Effector memory CD8-positive, alpha-beta T cell (primary cell): ENCODE measurements at places on chromosomes 6 and 20.
A peak's percentile ranks its signal among the peaks of the same experiment; 100 is the strongest.

DNA sequence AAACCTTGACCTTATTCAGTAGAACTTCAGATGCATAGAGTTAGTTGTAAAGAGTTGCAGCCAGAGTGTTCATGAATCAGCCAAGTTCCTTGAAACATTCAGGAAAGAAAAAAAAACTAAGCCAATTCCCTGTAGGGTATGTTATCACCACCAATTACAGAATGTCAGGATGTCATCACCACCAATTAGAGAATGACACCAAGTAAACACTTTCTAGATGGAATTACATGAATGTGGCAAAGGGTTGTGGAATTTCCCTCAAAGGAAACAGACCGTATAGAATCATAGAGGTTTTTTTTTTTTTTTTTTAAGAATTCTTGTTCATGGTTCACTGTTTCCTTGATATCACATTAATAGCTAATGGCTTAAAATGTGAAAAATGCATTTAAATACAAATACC, 472.1 kb upstream of the RNF217 start:
- no peak for DNase-seq

GRCh38 chr6:35497571-35498421, 917 bp upstream of the TEAD3 start:
- DNase-seq, result peak; percentile 35

DNA sequence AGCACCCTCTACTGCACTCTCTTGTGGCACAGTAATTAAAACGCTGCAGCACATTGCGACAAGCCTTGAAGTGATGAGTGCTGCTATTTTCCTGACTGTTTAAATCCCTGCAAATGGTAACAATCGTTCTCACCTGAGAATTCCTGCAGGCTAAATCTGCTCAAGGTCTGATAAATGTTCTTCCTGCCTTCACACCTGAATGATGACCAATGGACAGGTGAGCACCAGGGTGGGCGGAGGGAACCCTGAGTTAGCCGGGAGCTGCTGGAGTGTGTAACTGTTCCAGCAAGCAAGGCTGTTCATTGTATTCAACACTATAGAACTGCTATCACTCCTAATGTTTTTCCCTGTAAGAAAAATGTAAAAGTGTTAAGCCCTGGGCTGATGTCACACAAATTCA, 4.0 kb downstream of the DACT2 start:
- DNase-seq, result no peak

- no peak for DNase-seq
Observed at GRCh38 chr6:151443454-151443853, 8.5 kb downstream of the RMND1 start.

DNA sequence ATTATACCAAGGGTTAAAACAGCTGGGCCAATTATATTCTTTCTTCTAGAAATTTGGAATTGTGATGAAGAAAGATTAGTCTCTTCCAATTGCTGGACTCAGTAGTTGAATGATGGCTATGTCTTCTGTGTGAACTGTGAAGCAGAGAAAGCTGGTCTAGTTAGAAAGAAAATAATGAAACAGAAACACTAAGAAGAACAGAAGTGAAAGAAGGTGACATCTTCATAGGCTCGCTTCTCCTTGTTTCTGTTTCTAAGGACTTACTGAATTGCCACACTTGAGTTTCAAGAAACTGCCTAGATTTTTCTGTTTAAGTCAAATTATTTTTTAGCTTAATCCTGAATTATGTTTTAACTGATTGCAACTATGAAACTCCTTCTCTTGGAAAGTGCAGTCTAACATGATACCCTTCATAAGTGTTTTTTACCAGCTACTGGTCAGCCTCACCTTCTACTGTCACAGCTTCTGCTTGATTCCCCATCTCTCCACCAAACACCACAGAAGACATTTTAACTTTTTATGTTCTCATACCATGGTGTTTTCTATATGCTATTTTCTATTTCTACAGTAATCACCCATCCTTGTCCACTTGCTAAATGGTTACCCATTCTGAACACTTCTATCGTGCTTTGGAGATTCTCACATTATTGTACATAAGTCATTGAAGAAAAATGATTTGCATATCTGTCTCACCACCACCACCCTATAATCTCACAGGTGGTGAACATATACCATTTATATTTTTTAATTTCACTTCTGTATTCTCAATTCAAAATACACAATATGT, 268.8 kb downstream of the GRIK2 start:
- DNase-seq, result no peak

DNA sequence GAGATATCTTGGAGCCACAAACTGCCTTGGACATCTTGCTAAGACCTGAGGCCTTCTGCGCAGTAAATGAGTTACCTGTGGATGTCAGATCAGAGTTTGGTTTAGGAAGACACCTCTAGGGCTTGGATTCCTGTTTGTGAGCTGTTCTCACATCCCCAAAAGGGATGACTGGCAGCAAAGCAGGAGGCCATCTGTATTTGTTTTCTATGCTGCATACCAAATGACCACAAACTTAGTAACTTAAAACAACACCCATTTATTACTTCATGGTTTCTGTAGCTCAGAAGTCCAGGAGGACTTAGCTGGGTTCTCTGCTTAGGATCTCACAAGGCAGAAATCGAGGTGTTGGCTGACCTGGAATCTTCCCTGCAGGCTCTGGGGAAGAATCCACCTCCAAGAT, 116.7 kb downstream of the UNC5CL start:
- DNase-seq, result no peak

DNA sequence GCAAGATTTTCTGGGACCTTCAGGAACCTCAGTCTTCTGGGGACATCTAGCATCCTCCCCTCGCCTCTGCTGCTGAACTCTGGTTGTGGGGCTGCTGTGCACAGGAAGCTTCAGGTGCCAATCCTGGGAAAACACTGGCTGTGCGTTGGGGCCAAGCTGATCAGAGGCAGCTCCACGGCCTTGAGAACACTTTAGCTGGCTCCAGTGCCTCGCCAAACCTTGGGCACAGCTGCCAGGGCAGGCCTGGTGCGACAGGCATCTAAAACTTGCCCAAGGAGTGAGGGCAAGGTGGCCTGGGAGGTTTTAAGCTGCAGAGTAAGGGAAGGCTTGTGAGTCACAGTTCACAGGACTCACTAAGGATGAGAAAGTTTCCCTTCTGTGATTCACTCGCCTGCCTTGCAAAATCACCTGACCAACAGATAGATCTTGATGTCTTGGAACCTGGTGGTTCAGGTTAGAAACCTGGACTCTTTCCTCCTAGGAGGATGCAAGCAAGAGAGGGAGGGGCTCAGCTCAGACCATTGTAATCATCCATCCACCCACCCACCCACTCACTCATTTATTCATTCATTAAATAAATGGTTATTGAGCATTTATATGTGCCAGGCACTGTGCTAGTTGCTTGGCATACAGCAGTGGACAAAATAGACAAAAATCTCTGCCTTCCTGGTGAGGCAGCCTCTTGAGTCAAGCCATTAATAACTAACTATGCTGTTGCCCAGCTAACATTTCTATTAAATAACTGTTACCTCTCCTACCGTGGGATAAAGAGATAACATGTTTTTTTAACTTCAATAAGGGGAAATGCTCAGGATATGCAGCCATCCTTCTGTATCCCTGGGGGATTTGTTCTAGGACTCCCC, 2.5 kb upstream of the SPATS1 start:
- no peak for DNase-seq

GRCh38 chr6:90681863-90682262, 95.0 kb upstream of the MAP3K7 start:
- no peak for DNase-seq

GRCh38 chr6:111734068-111735061, 128.7 kb upstream of the TRAF3IP2 start:
- no peak for DNase-seq

- DNase-seq, result no peak
Observed at GRCh38 chr20:37336369-37337207, 9.4 kb upstream of the SRC start.

GRCh38 chr6:135183532-135184440, 2.7 kb downstream of the MYB start:
- peak; percentile 58 for DNase-seq

DNA sequence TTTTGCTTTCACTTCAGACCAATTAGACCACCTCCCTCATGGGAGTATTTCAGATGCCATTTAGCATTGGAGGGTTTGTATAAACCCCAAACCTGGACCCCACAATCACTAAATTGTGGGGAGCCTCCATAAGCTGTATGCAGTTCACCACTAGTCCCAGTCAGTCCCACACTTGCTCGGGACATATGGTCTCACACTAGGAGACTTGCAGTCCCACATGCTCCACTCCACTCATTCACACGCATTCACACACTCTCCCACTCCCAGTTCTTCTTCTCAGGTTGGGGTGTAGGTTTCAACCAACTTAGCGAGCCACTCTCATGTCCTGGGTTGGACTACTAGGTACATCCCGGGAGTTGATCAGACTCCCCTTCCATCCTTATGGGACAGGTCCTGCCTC, 84.5 kb upstream of the GPR6 start:
- no peak for DNase-seq

DNA sequence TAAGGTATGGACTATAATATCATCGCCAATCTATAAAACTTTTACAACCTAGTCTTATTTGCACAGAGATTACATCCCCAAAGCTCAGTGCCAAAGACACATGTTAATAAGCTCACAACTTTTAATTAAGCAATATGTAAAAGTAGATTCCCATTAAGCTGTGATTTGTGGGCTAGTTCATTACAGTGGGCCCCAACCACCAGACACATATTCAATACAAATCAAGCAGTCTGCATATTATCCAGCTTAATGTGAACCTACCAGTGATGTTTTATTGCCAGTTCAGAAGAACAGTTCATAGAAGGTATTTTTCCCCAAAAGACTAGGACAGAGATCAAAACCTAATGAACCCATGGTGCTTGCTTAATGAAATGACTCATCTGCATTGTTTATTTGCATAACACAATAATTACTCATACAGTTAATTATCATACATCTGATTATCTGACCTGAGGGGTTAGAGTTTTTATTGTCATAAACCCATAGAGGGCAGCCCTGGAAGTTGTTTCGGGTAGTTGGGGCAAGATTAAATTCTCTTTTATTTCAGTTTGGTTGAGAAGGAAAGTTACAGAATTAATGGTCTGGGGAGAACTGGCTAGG, 831.0 kb downstream of the TFAP2A start:
- DNase-seq, result no peak

DNA sequence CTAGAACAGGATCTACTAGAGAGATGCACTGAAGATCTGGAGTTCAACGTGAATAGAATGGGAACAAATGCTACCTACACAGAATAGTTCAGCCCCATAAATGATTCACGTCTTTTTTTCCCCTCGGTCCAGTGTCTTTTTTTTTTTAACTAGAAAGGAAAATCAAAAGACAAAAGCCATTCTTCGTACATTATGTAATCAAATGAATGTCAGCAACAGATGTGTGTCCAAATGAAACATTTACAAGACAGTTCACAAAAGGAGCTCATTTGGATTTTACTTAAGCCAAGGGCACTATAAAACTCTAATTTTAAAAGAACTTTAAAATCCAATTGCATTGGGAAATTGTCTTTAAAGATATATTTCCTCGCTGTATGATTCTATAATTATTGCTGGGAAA, 42.4 kb downstream of the FAM184A start:
- DNase-seq, result no peak
